ENCODE measurements at places on chromosomes 3 and 15.

DNA sequence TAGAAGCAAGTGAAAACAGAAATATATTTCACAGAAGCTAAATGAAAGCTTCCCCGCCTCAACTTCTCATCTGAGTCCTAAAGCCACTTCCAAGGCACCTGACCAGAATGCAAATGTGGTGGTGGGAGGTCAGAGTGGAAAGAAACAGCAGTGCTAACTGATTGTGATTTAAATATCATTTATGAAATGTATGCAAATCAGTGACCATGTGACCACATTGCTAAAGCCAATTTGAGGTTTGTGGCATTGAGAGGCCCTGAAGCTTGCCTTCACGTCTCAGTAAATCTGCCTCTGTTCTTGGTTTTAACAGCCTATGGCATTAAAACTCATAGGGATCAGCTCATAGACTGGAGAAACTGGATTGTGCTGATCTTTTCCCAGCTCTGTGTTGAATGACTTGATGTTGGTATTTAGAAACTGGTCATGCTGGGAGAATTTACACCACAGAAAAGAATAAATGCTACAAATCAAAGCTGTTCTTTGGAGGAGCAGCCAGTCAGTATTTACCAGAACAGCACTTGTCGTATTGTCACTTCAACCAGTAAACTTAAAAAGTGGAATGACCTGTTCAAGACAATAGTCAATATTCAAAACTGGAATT, 481.4 kb upstream of the ALCAM start:
- no peak for DNase-seq

- DNase-seq = no peak
Measured at GRCh38 chr3:33904730-33905129, 106.3 kb downstream of the PDCD6IP start.

DNA sequence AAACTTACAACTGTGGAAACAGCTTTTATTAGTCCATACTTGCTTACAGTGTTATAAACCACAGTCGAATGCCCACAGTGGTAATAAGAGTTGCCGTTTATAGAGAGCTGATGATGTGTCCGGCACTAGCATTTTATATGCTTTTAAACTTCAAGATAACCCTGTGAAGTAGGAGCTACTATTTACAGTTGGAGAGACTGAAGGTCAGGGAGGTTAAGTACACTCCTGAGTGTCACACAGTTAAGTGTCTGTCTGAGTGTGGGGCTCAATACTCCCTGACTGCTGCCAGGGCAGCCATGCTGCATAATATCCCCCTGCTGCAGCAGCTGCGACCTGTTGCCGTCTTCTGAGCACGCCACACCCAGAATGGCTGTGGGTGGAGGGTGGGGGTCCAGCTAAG, 89.9 kb upstream of the TNFAIP8L3 start:
- no peak for DNase-seq

DNA sequence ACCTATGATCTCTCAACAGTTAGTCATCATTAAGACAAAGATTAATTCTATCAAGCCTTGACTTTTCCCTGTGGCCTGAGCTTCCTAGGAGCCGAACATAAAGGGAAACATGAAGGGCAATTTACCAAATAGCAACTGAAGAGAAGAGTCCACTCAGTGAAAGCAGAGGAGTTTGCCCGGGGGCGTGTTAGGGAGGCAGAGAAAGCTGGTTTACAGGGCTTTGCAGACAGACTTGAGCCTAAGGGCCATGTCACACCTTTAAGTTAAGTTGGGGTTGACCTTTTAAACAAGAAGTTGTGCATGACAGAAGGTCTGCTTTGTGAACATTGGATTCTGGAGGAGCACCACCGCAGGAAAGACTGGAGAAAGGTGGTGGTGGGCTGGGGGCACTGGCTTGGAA, 701.8 kb upstream of the CFAP20DC start:
- no peak for DNase-seq

DNA sequence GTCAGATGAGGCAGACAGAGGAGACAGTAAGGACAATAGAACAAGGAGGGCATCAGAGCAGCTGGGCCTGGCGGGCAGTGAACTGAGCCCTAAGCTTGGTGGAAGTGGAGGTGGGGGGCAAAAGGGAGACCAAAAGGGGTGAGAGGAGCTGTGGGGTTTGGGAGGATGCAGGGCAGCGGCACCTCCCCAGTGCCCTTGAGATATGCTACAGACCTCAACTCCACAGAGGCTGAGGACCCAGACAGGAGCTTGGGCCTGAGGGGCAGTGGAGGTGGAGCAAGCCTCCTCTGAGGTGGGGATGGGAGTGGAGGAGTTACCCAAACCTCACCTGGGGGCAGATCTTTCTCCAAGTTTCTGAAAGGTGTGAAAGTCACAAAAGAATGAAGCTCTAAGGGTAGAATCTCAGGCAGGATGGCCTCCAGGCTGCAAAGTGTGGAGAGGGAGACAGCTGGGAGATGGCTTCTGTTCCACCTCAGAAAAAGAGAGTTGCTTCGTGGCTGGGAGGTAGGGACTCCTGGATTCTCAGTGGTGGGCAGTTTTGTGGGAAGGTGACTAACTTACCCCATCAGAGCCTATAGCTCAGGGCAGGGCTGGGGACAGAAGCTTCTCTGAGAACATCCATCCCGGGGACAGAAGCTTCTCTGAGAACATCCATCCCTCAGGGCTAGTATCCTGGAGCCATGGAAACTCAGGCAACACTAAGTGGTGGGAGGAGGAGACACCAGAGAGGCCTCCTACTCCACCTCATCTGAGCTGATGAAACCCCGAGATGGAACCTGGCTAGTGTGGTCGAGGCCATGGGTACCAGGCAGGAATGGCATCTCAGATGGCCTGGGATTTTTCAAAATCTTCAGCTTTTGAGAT, 2.3 kb upstream of the CLK3 start:
- no peak for DNase-seq

All from NCI-H510A (cell line).